ENCODE measurements at places on chromosomes 5 and 9.

- no peak overlapping the region for H3K4me3 ChIP-seq
- H3K27me3 ChIP-seq = no peaks in the 10 kb centered on the region
- H3K27ac ChIP-seq = no peak overlapping the region
- no peaks in the 10 kb centered on the region for H3K36me3 ChIP-seq
- H3K4me1 ChIP-seq = no peaks in the 10 kb centered on the region
- DNase-seq = no peak
Observed at GRCh38 chr9:6961845-6962522, 204.2 kb downstream of the KDM4C start.

DNA sequence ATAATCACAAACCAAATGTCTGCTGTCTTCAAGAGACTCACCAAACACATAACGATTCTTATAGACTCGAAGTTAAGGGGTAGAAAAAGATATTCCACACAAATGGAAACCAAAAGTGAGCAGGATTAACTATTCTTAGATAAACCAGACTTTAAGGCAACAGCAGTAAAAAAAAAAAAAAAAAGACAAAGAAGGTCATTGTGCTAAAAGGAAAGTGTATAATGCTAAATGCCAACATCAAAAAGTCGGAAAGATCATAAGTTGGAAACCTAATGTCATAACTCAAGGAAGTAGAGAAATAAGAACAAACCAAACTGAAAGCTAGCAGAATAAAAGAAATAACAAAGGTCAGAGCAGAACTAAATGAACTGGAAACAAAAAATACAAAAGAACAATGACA is 714.6 kb downstream of the SEMA5A start:
- H3K27ac ChIP-seq = no peak overlapping the region
- H3K4me3 ChIP-seq = no peak overlapping the region
- no peaks in the 10 kb centered on the region for H3K36me3 ChIP-seq
- no peaks in the 10 kb centered on the region for H3K4me1 ChIP-seq
- no peaks in the 10 kb centered on the region for H3K27me3 ChIP-seq

DNA sequence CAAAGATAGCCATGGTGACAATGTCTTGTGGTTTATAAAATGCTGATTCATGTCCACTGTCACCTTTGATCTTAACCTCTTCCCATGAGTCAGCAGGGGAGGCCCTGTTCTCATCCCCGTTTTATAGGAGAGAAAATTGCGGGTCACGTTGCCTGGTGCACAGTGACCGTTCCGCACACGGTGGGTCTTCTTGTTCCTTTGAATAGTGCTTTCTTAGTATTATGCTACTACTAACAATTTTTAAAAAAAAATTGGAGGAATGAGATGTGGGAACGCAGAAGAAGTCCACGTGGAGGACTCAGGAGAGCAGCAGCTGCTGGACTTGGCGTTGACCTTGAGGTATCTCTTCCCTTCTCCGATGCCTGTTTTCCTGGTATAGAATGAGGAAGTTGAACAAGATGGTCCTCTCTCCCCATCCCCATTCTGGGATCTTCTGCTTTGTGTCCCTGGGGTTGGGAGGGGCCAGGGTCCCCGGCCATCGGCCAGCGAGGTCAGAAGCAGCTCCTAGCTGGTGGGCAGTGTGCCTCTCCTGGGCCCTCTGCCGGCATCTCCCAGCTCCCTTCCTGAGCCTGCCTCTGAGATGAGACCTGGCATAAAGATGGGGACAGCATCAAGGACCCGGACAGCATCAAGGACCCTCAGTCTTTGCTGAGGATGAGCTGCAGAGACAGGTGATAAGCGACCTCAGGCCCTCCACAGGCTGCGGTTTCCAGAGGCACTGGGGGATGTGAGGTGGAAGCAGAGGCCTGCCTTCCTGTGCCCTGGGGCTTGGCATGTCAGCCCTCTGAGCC is 143.9 kb downstream of the C9orf50 start:
- H3K36me3 ChIP-seq = no peaks in the 10 kb centered on the region
- H3K27me3 ChIP-seq = no peaks in the 10 kb centered on the region
- H3K4me3 ChIP-seq = no peak overlapping the region
- peaks cover 53% of the 10 kb centered on the region for H3K4me1 ChIP-seq
- no peak for DNase-seq

DNA sequence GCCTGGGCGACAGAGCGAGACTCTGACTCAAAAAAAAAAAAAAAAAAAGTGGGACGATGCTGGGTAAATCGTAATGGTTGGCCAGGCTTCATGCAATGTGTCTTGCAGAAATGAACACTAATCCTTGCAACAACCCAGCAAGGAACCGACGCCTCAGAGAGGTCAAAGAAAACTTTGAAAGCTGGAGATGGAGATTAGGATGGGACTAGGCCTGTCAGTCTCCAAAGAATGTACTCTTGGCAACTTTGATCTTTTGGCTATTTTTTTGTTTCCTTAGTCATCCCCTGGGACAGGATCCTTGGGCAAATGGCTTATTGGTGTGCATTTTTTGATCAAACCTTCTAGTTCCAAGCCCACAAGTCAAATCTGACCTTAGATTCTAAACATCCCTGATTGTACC is 10.6 kb upstream of the PWWP2A start:
- H3K4me3 ChIP-seq = no peak overlapping the region
- no peak for DNase-seq
- H3K36me3 ChIP-seq = no peaks in the 10 kb centered on the region
- no peaks in the 10 kb centered on the region for H3K27me3 ChIP-seq

DNA sequence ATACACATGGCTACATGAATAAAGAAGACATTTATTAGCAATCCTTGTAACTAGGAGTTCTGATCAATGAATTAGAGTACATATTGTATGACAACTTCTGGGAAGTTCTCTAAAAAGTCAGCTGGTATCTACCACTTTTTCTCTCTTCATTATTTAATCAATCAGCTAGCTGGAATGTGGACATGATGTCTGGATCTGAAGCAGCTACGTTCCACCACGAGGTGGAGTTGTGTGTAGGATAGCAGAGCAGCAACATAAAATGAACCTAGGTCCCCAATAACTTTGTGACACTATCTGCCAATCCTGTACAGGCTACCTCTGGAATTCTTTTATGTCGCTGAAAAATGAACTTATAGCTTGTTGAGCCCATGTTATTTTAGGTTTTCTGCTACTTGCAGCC is 32.9 kb upstream of the ENTREP1 start:
- H3K27ac ChIP-seq = no peak overlapping the region
- no peaks in the 10 kb centered on the region for H3K36me3 ChIP-seq
- H3K4me3 ChIP-seq = no peak overlapping the region
- no peaks in the 10 kb centered on the region for H3K4me1 ChIP-seq
- no peaks in the 10 kb centered on the region for H3K27me3 ChIP-seq
- DNase-seq = no peak

DNA sequence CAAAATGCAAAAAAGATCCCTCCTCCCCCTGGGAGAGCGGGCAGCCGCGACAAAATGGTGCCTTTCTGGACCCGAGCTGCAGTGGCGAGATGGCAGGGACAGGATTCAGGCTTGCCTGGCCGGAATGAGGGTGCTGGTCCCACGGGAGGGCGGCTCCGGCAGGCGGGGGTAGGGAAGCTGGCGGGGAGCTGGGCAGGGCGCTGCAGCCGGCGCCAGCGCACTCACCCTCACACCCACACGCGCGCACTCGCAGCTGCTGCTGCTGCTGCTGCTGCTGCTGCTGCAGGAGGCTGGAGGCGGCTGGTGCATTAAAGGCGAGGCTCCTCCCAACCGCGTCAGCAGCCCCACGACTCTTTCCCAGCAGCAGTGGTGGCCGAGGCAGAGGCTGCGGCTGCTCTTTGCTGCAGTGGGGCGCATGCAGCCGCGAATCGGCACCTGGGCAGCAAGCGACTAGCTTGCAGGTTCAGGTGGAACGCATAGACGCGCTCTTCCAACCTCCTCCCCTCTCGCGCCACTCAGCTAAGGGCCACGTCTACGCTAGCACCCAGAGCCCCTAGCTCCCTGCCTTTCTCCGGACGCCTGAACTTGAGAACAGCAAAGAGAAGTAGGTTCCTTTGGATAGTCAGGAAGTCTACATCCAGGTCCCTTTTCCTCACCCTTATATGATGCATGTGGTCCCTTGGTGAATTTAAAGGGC is at the start of gene PPP2R2B:
TSS of gene PPP2R2B (minus strand) at position 282 of the 697 bp plus-strand sequence.
- H3K27ac ChIP-seq = peak within 1 kb of the TSS; percentile 50
- no peak for DNase-seq
- H3K4me1 ChIP-seq = no peaks in the 10 kb centered on the region
- no peaks in the 10 kb centered on the region for H3K27me3 ChIP-seq
- H3K4me3 ChIP-seq = peak within 1 kb of the TSS; percentile 87

- no peaks in the 10 kb centered on the region for H3K4me1 ChIP-seq
- H3K36me3 ChIP-seq = peaks cover 7% of the 10 kb centered on the region
- DNase-seq = no peak
- no peak overlapping the region for H3K27ac ChIP-seq
- no peak overlapping the region for H3K4me3 ChIP-seq
Observed at GRCh38 chr9:13189362-13189761, 90.1 kb downstream of the MPDZ start.

- H3K4me3 ChIP-seq = no peak overlapping the region
- no peaks in the 10 kb centered on the region for H3K4me1 ChIP-seq
- no peaks in the 10 kb centered on the region for H3K27me3 ChIP-seq
- DNase-seq = no peak
- H3K27ac ChIP-seq = no peak overlapping the region
Observed at GRCh38 chr5:76372323-76373054, 30.6 kb upstream of the IQGAP2 start.

DNA sequence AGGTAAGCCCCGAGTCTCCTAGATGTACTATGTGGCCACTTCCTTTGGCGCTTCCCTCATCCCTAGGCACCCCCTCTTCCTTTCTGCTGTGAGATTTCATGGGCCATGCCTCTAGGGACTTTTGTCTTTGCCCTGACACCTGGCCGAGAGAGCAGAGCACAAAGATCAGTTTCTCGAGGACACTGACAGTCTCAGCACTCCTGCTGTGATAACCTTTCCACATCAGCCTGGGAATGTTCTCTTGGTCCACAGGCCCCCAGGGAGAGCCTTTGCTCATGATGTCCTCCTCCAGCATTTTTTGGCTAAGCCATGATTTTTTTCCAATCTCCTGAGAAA is 127.0 kb upstream of the CPEB4 start:
- H3K27ac ChIP-seq = no peak overlapping the region
- no peaks in the 10 kb centered on the region for H3K36me3 ChIP-seq
- DNase-seq = no peak
- H3K4me3 ChIP-seq = no peak overlapping the region

DNA sequence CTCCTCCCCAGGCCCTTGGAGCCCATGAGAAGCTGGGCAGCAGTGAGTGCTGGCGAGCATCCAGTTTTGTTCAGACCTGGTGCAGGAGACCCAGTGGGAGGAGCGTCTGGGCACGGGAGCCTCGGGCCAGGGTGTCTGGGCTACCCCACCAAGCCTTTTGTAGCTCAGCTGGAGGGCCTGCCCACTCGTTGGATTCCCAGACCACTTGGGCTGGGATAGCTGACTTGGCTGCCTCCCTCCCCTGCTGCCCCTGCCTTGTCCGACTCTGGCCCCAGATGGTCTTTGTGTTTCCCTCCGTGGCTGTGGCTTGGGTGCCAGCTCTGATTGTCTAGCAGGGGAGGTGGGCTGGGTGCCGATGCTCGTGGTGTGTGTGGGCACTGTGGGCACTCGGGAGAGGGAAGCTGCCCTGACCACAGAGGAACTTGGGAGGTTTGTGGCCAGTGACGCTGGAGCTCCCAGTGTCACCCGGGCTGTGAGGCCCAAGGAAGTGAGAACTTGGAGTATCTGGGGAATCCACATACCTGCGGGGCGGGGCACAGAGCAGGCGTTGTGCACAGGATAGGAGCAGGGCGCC is 47.3 kb downstream of the WNK2 start:
- H3K27me3 ChIP-seq = no peaks in the 10 kb centered on the region
- H3K27ac ChIP-seq = no peak overlapping the region
- no peak for DNase-seq
- no peak overlapping the region for H3K4me3 ChIP-seq
- H3K4me1 ChIP-seq = no peaks in the 10 kb centered on the region
- no peaks in the 10 kb centered on the region for H3K36me3 ChIP-seq

- H3K27me3 ChIP-seq = no peaks in the 10 kb centered on the region
- DNase-seq = no peak
- H3K4me1 ChIP-seq = peaks cover 10% of the 10 kb centered on the region
- no peak overlapping the region for H3K4me3 ChIP-seq
- H3K27ac ChIP-seq = no peak overlapping the region
- no peaks in the 10 kb centered on the region for H3K36me3 ChIP-seq
Observed at GRCh38 chr5:94239266-94239665, 379.1 kb downstream of the KIAA0825 start.

DNA sequence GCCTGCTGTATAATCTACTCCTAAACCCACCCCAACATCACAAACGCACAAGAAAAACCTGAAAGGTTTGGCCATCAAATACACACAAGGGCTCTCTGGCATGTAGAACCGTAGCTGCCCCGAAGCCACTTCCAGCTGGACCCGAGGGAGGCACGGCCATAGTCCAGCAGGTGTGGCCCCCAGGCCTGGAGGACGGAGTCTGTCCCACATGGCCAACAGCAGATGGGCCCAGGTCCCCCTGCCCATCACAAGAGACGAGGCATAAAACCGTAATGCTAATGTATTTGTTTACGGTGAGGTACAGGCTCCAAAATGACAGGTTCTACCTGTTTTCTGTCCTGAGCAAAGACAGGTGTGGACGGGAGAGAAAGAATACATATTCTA is 234.2 kb downstream of the SYK start:
- no peak overlapping the region for H3K27ac ChIP-seq
- DNase-seq = no peak
- H3K4me1 ChIP-seq = peaks cover 20% of the 10 kb centered on the region

DNA sequence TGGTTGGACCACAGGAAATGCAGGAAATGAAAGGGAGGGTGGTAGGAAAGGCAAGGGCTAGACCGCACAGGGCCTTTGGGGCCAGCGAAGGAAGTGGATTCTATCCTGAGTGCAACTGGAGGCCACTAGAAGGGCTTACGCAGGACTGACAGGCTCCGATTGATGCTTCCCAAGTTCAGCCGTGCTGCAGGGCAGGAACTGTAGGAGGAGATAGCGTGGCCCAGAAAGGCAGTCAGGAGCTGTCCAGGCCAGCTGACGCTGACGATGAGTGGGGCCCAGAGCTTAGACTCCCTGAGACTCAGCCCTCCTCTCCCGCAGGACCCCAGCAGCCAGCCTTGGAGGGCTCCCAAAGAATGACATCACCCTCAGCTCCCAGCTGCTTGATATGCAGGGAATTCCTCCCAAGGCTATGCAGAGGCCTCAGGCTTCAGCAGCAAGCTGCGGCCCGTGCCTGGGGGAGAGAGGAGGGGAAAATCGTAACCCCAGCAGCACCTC is 48.8 kb downstream of the KCNIP1 start:
- no peak overlapping the region for H3K4me3 ChIP-seq
- no peak overlapping the region for H3K27ac ChIP-seq
- peaks cover 3% of the 10 kb centered on the region for H3K4me1 ChIP-seq
- H3K36me3 ChIP-seq = no peaks in the 10 kb centered on the region
- DNase-seq = no peak
- H3K27me3 ChIP-seq = no peaks in the 10 kb centered on the region

- peak overlapping the region; percentile 28 for H3K4me3 ChIP-seq
- H3K36me3 ChIP-seq = no peaks in the 10 kb centered on the region
- no peak for DNase-seq
- H3K27me3 ChIP-seq = no peaks in the 10 kb centered on the region
Observed at GRCh38 chr5:65986796-65987195, 60.4 kb downstream of the ERBIN start.

DNA sequence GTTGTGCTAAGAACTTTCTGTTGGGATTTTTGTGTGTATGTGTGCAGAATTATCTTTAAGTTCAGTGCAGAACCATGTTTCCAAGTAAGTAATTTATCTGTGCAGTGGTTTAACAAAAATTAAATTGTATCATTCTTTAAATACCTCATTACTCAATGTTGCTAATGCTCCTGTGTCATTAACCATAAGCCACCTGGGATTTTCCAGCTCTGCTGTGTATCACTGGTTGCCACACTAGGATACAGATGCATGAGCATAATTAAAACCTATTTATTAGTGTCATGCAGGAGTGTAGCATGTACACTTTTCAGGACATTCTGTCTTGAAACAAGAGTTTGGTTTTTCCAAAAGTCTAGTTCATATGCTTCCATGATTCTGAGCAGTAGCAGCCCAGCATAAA is 120.4 kb upstream of the PTGER4 start:
- no peaks in the 10 kb centered on the region for H3K4me1 ChIP-seq
- H3K27ac ChIP-seq = no peak overlapping the region
- H3K4me3 ChIP-seq = no peak overlapping the region
- no peak for DNase-seq

All from thoracic aorta (tissue), 2 donors.